Activated CD4-positive, CD25-positive, alpha-beta regulatory T cell treated with anti-CD3 and anti-CD28 coated beads, Interleukin-2, amount 50 U/mL, for 16 hours (primary cell): ENCODE measurements at places on chromosomes 1 and 21.

GRCh38 chr1:204652497-204652896 is 33.0 kb downstream of the LRRN2 start:
- DNase-seq, result no peak

GRCh38 chr1:37995751-37996345 is 6.0 kb upstream of the SF3A3 start:
- no peak for DNase-seq

DNA sequence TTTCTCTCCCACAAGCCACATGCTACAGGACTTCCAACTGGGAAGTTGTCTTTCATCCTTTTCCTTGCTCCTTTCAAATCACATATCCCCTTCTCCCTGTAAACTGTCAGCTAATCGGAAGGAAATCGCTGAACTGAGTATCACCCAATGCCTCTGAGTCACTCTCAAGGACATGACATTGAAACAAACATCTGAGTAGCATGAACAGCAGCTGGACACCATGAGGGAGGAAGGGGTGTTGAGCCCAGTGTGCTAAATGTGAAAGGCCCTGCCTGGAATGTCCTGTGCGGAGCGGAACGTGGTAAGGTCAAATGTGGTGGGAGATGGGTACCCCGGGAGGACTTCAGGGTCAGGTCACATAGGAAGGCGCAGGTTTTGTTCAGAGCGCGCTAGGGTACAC is at the start of gene OR2AJ1:
Gene OR2AJ1, plus strand, starts transcription at position 22 of the 400 bp plus-strand sequence. CDS start 8,880 bp downstream, outside the sequence.
- DNase-seq, result no peak

DNA sequence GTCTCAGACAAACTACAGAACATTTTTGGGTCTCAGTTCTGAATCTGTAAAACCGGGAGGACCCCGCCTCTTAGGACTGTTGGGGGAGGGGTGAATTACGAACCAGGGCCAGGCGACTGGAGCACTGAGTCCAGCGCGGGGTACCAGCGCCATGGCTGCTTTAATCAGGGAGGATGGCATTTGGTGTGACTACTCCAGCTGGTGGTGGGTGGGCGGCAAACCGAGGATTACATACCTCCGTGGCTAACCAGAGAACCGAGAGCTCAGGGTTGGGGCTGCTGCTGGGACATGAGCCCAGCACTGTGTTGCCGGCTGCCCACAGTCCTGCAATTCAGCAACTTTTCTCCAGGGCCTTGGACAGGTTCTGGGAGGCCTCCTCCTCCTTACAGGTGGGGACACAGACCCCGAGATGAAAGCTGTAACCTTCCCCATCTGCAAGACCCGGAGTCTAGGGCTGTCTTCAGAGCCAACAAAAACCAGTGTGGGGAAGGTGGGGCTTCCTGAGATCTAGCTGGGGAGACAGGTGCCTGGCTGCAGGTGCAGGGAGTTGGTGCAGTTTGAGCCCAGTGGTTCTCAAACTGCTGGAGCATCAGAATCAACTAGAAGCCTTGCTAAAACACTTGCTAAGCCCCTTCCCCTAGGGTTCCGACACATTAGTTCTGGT is 273.5 kb downstream of the FOXD2 start:
- DNase-seq, result no peak

DNA sequence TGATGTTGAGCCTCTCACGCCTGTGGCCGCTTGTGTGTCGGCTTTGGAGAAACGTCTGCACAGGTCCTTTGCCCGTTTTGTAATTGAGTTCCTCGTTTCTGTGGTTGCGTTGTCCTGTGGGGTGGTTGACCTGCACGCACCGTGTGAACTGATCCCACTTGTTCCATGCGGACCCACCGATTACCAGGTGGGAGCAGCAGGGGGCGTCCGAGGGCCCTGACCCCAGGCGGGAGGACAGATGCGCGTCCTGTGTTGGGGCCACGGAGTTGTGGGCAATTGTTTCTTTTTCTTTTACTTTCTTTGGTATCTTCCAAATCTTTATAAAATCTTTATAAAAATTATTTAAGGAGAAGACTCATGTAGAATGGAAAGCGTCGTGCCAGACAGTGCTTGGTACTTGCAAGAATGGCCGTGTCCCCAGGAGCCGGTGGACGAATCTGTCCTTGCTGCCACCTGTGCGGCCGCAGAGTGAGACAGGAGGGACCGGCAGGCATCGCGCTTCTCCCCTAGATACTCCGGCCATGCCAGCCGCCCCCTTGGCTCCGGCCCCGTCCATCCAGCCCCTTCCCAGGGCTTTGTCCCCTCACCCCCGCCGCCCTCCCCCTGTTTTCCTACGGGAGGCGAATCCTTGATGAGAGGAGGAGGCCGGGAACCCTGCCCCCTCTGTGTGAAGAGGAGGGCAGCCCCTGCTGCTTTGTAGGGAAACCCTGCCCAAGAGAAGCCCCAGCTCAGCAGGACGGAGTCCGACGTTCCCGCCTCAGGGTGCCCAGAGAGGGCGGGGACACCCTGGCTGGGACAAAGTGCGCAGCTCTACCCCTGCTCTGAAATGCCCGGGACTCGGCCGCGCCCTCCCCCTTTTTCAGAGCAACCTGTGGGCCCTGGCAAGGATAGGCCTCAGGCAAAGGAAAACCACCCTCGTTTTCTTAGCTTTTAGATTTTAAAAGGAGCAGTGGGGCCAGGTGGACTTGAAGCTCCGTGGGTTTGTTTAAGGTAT is 41.7 kb downstream of the PRKCZ start:
- DNase-seq, result no peak

DNA sequence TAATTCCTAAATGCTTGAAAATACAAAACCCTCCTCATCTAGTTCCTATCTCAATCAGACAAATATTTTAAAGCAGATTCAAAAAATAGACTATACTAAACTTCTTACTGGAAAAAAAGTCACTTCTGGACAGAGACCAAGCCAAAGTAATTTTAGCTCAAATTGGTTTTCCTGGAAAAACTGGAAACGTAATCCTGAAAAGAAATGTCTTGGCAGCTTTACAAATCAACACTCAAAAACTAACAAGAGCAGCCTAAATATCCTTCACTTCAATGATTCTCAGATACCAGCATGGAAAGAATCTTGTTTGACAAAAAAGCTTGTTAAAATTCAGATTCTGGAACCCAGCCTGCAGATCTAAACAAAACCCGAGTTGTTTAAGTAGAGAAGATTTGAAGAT is 9.1 kb upstream of the GPR88 start:
- no peak for DNase-seq

- DNase-seq, result peak; percentile 74
These were observed 5.5 kb downstream of the TNFRSF25 start for GRCh38 chr1:6460301-6461050.

DNA sequence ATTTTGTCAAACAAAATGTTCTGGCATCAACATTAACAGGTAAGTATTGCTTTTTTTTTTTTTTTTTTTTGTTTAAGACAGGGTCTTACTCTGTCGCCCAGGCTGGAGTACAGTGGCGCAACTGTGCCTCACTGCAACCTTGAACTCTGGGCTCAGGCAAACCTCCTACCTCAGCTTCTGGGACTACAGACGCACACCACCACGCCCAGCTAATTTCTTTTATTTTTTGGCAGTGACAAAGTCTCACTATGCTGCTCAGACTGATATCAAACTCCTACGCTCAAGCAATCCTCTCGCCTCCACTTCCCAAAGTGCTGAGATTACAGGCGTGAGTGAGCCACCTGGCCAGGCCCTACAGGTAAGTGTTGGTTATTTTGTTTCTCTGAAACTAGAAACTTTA is 2.4 kb downstream of the TUT4 start:
- no peak for DNase-seq

DNA sequence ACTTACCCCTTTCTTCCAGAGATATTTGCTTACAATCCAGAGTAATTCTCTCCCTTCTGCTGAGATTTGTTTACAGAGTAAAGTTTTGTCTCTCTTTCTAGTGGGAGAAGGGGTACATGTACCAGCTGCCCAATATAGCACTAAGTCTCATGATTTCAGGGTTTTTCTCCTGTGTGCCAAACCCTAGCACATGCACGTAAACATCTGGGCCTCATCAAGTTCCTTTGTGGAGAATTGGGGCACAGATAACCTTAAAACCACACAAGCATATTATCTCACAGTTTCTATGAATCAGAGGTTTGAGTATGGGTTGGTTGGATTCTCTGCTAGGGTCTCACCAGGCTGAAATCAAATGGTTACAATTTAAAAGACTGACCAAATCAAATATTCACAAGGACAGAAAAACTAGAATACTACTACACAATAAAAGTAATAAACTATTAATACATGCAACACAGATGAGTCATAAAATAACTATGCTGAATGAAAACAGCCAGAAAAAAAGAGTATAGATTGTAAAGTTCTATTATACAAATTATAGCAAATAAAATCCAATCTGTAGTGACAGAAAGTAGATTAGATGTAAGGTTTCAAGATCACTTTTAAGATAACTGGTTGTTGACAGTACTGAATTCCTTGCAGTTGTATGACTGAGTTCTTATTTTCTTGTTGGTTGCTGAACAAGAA is 347.4 kb upstream of the PTBP2 start:
- DNase-seq, result no peak
